ENCODE measurements at places on chromosomes 2 and 18. TPM values are rescaled to one million over a fixed set of nuclear protein-coding genes. Genes with fewer than 3 reads are reported as not detected.

- no peak for DNase-seq
These were observed 16.5 kb upstream of the CNDP2 start for GRCh38 chr18:74479486-74480148.

DNA sequence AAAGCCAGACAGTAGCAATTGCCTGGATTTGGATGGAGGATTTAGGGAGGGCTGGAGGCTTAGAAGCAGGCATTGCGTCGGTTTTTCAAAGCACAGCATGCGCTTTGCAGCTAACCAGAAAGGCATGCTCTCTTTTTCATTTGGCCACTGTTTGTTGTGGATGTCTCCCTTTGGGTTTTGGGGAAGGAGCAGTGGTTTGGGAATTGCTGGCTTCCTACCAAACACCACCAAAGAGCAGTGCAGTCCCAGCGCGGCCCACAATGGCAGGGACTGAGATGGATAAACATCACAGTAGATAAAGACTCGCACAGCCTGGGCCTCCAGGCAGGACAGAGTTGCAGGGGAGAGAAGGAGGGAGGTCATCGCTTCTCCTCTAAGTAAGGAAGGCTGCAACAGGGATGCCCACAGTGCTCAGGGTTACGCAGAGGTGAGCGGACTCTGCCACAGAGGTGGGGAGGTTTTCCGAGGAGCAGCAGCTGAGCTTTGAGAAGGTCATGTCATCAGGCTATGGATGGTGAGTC lies 148.5 kb downstream of the MYT1L start:
- DNase-seq: no peak

DNA sequence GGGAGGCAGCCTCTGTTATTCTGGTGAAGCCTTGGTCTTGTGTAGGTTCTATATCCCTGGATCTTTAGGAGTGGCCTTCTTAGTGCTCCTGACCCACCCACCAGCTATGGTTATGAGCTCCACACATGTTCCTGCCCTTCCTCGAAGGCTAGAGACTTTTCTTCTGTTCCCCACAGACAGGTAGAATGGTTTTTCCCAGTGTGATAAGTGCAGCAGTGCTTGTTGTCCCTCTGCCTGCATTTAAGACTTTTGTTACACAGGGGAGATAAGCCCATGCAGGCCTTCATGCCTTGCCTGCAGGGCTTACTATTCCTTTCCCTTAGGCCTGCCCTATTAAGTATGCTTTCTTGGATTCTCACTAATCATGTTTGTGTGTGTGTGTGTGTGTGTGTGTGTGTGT lies 48.4 kb upstream of the DSC1 start:
- DNase-seq: no peak

- no peak for DNase-seq
These were observed 186.7 kb downstream of the TDRD15 start for GRCh38 chr2:21310493-21310892.

DNA sequence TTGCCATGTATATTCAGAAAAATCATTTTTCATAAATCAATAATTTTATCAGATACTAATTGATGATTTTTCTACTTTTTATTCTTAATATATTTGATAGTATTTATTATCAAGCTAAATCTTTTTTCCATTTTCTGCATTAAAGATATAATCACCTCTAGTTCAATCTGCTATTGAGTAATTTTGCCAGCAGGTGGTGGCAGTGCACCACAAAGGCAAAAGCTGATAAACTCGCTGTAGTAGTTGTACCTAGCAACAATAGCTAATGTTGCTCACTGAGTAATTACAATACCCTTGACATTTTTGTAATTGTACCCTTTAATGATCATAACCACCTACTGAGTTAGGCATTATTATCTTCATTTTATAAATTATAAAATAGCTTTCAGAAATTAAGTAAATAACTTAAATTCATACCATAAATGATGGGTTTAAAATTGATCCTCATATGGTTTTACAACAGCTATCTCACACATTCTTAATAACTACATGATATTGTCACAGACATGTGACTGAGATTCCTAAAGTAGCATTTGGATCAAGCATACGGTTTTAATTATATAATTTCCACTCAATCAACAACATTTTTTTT lies 52.0 kb upstream of the CALCRL start:
- DNase-seq: peak; percentile 24

GRCh38 chr2:2933426-2933825 lies 444.2 kb downstream of the EIPR1 start:
- peak; percentile 21 for DNase-seq

DNA sequence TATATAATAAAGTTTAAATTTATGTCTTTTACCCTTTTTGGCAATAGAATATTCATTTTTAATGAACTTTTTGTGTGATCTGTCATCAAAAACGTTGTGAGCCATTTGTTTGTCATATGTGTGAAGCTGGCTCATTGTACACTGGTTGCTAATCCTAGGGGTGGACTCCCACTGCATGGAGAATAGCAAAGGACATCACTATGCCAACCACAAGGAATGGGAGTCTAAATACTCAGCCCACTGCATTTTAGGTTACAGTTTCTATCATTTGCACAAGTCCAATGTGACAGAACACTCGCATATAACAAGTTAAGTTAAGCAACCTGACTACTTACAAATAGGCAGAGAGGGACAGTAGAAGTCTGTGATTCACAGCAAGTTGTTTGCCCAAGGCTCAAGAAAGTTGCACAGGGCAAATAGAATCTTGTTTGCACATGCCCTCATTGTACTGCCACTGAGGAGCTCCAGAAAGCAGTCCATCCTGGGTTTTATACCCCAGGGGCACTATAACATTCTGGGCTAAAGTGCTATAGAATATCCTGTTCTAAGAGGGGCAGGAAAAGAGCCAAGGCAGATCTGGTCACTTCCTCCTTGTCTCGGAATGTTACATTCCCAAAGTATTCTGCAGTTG lies 545.9 kb upstream of the GCFC2 start:
- no peak for DNase-seq

DNA sequence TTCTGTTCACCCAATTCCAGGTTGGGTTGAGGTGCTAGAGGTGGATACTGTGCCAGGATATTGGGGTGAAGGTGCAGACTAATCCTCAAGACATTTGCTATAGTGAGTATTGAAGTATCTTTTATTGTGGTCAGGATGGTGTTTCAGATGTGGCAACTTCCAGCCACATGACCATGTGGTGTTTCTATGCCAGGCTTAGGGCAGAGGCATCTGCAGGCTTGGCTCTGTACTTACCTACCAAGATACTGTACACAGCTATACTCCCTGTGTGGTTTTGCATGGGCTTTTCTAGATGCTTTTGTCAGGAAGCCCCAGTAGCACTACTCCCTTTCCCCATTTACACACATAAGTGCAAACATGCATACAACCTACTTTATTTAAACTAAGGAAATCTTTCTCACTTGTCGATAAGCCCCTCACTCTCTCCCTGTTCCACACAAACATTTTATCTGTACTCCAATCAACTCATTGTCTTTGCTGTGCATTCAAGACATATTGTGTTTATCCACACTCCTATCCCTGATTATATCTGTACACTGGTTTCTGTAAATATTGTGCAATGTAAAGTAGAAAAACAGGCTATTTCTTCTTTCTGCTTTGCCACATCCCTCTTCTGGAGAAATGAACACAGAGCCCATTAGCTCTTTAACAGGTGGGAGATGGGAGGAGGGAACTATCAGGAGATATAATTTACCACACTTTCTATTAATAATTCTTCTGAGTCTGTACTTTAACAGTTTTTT lies 12.3 kb downstream of the ARL6IP6 start:
- no peak for DNase-seq

DNA sequence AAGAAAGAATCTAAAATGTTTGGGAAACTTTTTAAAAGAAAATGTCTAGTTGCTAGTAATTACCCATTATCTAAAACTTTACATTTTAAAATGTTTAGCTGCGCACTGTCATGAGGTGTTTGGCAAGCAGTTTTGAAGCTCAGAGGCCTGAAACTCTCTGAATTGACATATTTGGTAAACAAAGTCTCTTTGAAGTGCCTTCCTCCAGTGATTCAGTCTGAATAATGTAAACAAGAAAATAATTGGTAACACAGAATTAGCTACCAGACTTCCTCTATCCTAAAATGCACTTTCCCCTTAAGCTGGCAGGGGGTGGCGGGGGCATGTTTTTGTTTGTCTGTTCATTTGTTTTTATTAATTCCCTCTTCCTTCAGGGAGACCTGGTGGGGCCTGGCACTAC lies 61.4 kb downstream of the WDR75 start:
- DNase-seq: no peak

Gene UGT1A10
- not detected for polyA plus RNA-seq

Gene TMEM198
- 3.7 TPM for polyA plus RNA-seq

Gene CLEC4F
- polyA plus RNA-seq: 0.07 TPM

Gene NDUFAF7
- polyA plus RNA-seq: 30.2 TPM

Gene SRBD1
- 22.5 TPM for polyA plus RNA-seq

Gene THSD7B
- polyA plus RNA-seq: 3.4 TPM

Gene POMC
- polyA plus RNA-seq: 7.8 TPM

Gene RAD51AP2
- polyA plus RNA-seq: 0.20 TPM

Gene IL1RL1
- 0.66 TPM for polyA plus RNA-seq
